ENCODE measurements at places on chromosomes 1 and 21.

DNA sequence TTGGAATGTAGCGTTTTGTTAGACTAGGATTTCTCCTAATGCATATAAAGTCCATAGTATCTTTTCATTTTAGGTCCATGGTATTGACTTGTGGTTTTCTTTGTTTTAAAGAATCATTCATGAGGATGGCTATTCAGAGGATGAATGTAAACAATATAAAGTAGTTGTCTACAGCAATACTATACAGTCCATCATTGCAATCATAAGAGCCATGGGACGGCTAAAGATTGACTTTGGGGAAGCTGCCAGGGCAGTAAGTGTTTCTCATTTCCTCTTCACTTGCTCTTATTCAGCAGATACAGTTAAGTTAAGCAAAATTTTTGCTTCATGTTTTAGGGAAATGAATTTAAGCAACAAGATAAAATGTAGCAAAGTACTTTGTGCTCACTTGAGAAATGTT, 25.4 kb downstream of the GNAI3 start:
- DNase-seq = no peak

GRCh38 chr1:29372108-29372507, 135.8 kb downstream of the PTPRU start:
- no peak for DNase-seq

DNA sequence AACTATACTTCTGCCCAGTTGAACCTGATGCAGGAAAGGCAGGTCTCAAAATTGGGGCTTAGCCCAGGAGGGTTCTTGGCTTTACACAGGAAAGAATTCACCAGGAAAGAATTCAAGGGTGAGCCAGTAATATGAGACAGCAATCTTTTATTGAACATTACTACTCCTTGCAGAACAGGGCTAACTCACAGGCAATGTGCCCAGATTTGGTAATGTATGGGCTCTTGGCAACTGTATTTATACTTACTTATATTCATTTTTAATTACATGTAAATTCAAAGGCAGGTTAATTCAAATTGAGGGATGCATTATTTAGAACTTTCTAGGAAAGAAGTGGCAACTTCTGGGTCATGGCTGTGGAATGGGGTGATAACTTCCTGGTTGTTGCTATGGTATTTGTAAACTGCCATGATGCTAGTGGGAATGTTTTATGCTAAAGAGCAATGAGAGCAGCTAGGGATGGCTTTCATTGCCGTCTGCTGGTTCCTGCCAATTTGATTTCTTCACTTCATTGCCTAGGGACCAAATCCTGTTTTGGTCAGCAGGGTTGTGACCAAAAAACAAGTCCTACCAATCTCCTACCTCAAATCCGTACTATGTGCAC, 107.5 kb downstream of the CHRM3 start:
- no peak for DNase-seq

- no peak for DNase-seq
Observed at GRCh38 chr1:52368383-52369172, 2.6 kb upstream of the CC2D1B start.

DNA sequence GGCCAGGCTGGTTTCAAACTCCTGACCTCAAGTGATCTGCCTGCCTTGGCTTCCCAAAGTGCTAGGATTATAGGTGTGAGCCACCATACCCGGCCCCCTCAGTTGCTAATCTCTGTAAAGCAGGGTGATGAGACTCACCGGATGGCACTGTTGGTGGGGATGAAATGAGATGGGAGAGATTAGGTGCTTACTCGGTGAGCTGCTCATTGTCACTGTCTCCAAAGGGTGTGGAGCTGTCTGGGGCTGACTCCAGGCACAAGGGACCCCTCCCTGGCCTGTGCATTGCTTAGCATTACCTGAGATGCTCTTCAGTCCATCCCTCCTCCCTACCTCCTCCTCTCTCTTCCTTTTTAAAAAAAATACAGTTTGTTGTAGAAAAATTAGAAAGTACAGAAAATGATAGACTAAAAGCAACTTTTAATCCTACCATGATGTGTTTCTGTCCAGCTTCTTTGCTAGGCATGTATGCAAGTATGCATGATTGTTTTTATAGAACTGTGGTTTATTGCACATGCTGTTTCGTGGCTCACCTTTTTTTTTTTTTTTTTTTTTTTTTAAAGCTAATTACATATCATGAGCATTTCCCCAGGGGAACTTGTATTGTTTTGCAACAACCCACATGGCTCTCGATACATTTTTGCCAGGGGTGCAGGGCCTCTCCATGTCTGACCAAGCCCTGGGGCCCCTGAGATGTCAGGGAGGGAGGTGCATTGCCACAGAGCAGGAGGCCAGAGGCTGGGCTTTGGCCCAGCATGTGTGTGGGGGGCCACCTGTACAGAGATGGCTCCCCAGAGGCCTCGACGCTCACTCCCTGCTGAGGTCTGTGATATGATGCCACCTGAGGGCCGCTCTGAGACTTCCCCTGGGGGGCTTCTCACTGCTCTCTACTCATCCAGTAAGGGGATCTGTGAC, 55.4 kb downstream of the ARHGEF10L start:
- DNase-seq = no peak

- DNase-seq = no peak
Observed at GRCh38 chr1:242432491-242433095, 91.9 kb downstream of the PLD5 start.

GRCh38 chr1:43851561-43852338, 81.9 kb upstream of the ARTN start:
- no peak for DNase-seq

GRCh38 chr1:1068517-1069055, 5.5 kb downstream of the RNF223 start:
- DNase-seq = no peak

- no peak for DNase-seq
Observed at GRCh38 chr1:29358183-29358582, 121.9 kb downstream of the PTPRU start.

DNA sequence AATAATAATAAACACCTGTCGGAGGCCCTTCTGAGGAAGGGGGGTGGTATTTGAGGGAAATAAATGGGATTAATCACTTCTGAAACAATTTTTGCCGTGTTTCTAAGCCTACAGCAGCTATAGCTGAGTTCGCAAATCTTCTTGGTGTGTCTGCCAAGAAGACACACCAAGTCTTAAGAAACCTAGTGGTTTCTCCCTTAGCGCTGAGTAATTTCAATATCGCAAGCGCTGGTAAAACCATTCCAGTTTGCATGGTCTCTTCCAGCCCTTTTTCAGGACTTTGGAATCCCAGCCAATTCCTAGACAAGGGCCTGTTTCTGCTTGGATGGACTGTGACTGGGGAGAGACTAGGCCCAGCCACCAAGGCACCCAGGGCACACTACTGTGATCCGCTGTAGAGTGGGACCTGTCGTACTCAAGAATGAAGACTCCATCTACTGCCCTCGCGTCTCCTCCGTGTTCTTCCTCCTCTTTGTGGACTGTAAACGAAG, 7.5 kb upstream of the LHX8 start:
- no peak for DNase-seq

GRCh38 chr1:54982739-54983138, 2.3 kb downstream of the TMEM61 start:
- DNase-seq = no peak

DNA sequence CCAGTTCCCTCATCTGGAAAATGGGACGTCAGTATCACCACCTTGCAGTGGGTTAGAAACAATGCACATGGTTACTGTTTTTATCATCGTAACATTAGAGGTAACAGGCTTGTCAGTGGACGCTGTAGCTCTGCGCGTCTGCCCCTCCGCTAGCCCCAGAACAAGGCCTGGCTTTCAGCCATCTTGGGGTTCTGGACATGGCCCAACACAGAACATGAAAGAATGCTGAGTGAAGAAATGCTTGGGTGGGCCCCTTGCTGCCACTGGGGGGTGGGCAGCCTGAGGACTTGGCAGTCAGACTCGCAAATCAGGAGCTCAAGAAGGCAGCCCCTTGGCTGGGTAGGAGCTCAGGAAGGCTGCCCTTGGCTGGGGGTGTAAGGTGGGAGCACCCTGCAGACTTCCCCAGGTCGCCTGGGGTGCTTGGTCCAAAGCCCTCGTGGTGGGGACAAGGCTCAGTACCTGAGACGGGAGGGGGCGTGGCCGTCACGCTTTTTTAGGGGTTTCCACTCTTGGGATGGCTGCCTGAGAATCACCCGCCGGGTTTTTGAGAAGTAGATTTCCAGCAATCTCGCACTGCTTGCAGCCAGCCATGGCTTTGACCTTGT, 51.7 kb downstream of the SLC37A1 start:
- DNase-seq = no peak

GRCh38 chr1:78591971-78592370, 28.3 kb upstream of the IFI44L start:
- no peak for DNase-seq

- DNase-seq = no peak
Observed at GRCh38 chr21:27390384-27390783, 423.5 kb upstream of the ADAMTS5 start.

GRCh38 chr21:41725421-41726031, 41.3 kb downstream of the RIPK4 start:
- DNase-seq = no peak

GRCh38 chr1:77977989-77978292, 931 bp downstream of the FUBP1 start:
- no peak for DNase-seq

- DNase-seq = no peak
Observed at GRCh38 chr1:31793586-31794285, 22.1 kb downstream of the SPOCD1 start.

DNA sequence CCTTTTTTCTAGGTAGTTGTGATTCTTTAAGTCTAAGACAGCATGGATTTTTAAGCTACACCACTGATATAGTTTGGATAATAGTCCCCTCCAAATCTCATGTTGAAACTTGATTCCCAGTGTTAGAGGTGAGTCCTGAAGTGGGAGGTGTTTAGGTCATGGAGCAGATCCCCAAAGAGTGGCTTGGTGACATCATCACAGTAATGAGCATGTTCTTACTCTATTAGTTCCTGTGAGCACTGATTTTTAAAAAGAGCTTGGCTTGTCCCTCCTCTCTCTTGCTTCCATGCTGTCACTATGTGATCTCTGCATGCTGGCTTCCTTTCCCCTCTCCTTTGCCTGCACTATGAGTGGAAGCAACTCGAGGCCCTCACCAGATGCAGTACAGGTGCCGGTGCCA, 115.5 kb downstream of the LEPR start:
- DNase-seq = no peak

GRCh38 chr1:46193984-46194570, 4.2 kb downstream of the POMGNT1 start:
- no peak for DNase-seq

- DNase-seq = no peak
Observed at GRCh38 chr1:87603626-87604025, 274.9 kb downstream of the LMO4 start.

DNA sequence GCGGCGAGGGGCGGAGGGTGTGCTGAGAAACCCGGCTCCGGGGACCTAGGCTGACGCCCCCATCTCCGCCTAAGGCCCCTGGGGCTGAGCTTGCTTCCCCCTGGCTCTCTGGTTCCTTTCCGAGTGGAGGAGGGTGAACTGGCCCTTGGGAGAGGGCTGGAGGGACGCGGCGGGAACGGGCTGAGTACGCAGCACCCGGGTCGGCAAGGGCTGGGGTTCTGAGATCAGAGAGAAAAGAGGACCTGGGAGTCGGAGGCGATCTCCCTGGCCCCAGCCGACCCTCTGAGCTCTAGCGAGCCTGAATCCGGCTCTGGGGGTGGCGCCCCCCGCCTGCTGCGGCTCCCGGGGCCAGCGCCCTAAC, 270.8 kb downstream of the FOXD2 start:
- DNase-seq = no peak

GRCh38 chr1:205678286-205679111, 1.8 kb downstream of the SLC45A3 start:
- no peak for DNase-seq

- no peak for DNase-seq
Observed at GRCh38 chr21:33230545-33231324, 997 bp downstream of the IFNAR2 start.

DNA sequence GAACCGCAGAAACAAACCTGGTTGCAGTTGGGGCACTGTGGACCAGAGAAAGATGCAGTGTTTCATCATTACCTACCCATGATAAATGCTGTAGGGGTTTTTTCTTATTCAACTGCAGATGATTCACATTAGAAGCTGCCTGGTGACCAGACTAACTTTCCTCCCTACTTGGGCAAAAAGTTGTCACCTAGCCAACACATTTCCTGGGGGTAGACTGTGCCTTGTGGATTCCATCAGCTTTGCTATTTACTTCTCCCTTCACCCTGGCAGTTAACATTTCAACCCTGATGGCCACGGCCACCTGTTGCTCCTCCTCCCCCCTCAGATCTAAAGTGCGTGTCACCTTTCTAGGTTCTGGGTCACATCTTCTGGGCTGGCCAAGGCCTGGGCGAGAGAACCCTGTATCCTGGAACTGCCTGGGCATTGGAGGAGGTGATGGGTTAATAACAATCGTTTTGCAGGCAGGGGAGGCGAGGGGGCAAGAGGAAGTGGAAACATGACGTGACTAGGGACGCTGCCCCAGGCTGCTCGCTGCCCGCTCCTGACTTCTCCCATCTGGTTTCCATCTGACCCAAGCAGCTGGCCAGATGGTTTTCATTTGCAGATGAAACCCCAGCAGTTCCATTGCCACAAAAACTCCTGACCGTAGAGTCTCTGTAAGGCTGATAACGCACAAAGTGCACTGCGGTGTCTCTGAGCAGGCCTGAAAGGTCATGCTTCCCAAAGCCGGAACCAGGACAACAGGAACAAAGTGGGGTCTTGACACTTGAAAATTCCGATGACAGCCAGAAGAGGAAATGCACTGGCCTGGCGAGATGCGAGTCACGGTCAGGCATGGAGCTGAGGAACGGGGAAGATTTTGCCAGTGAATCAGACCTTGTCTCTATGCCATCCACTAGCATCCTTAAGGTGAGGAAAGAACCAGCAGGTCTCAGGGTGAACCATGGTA, 36.6 kb downstream of the CAPZB start:
- DNase-seq = no peak

GRCh38 chr1:98280049-98280448, 359.2 kb upstream of the DPYD start:
- no peak for DNase-seq

GRCh38 chr1:235986869-235987268, 78.0 kb downstream of the NID1 start:
- no peak for DNase-seq

DNA sequence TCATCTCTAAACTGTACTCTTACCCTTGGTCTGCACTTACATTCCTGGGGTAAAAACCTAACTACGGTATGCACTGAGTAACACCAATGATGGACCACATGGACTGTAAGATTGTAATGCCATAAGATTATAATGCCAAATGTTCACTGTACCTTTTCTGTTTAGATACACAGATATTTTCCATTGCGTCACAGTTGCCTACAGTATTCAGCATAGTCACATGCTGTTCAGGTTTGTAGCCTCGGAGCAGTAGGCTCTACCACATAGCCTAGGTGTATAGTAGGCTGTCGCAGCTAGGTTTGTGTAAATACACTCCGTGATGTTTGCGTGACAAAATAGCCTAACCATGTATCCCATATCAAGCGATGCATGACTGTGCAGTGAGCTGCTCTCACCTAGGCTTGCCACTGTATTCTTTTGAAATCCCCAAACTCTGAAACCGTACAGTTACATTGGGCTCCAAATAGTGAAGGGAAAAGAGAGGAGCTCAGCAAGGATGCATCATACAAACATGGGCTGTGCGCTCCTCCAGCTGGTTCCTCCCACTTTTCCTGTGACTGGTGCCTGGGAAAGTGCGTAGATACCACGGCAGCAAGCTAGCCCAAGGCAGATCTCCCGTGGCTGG, 35.2 kb downstream of the CFAP57 start:
- DNase-seq = no peak

GRCh38 chr1:78601068-78601467, 19.2 kb upstream of the IFI44L start:
- no peak for DNase-seq

- no peak for DNase-seq
Observed at GRCh38 chr1:96234299-96234698, 487.3 kb upstream of the PTBP2 start.

GRCh38 chr1:209772126-209772525, 12.2 kb downstream of the C1orf74 start:
- no peak for DNase-seq

Data from activated CD4-positive, CD25-positive, alpha-beta regulatory T cell (primary cell).